ENCODE measurements at places on chromosomes 7 and 10.

DNA sequence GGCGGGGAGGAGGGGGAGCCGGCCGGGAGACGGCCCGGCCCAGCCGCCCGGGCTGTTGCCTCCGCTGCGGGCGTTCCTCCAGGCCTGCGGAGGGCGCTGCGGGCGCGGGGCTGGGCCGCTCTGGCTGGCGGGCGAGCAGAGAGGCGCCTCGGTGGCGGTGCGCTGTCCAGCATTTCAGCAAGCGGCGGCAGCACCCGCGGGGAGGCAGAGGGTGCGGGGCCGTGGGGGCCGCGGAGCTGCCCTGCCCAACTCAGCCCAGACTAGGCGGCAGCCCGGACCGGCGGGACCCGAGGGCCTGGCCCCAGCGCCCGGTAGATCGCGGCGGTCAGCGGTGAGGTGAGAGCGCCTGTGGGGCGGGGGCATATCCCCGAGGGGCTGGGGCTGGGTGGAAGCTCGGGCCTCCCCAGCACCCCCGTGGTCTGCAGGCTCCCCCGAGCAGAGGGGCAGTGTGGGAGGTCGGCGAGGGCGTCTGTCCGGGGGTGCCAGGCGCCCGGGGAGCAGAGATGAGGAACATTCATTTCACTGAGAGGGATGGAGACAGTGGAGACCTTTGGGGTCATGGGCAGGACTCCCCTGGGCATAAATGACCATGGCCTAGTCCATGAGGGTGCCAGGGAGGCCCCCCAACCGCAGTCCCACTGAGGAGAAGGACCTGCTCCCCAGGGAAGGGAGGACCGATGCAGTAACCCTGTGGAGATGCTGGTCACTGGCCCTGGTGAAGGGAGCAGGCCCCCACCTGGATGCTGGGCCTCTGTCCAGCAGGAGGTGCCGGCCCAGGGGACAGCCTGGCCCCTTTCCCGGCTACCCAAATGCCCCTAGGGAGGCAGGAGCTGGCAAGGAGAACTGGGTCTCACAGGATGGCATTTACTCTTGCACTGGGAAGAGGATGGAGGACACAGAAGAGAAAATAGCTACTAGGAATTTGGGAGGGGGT lies at the start of gene SRRM3:
Gene SRRM3 (plus strand): TSS at position 165 of the 934 bp plus-strand sequence. CDS start 33,171 bp downstream, outside the sequence.
- peak; percentile 56 for DNase-seq

DNA sequence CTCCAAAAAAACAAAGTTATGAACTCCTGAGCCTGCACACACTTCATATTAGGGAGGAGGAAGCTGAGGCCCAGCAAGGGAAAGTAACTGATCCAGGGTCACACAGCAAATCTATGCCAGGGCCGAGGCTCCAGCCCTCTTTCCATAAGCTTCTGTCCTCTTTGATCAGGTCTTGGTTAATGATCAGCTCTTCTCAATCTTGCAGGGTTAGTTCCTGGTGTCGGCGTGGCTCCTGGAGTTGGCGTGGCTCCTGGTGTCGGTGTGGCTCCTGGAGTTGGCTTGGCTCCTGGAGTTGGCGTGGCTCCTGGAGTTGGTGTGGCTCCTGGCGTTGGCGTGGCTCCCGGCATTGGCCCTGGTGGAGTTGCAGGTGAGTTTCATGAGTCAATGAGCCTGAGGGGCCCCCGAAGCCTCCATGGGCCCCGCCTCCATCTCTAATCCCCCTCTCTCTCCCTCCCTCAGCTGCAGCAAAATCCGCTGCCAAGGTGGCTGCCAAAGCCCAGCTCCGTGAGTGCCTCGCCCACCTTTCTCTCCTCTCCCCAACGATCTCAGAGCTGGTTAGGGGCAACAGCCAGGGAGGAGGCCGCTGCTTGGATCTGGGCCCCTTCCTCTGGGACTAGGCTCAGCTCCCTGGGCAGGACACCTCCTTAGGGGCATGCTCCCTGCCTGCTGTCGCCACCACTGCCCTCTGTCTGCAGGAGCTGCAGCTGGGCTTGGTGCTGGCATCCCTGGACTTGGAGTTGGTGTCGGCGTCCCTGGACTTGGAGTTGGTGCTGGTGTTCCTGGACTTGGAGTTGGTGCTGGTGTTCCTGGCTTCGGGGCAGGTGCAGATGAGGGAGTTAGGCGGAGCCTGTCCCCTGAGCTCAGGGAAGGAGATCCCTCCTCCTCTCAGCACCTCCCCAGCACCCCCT lies 23.7 kb upstream of the LIMK1 start:
- DNase-seq, result no peak

- no peak for DNase-seq
Observed at GRCh38 chr10:103542764-103543616, 49.5 kb downstream of the NEURL1 start.

- no peak for DNase-seq
Observed at GRCh38 chr7:95330204-95330960, 6.0 kb upstream of the PON1 start.

GRCh38 chr10:50551894-50552293 lies 71.9 kb downstream of the SGMS1 start:
- no peak for DNase-seq

- no peak for DNase-seq
Observed at GRCh38 chr7:141201145-141201885, 127.5 kb downstream of the TMEM178B start.

DNA sequence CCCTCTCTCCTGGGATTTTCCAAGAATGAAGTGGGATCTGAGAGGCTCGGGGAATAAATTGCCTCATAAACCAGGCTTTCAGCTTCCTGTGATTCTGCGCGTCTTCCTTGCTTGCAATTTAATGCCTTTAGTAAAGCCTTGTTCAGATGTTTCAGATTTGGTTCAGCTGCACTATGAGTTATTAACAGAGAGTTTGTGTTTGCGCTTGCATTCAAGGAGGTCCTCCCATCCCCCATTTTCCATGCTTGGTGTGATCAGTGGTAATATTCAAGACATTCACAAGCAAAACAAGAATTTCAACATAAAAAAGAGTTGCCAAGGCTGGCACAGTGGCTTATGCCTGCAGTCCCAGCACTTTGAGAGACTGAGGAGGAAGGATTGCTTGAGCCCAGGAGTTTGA lies 1068.9 kb downstream of the TYW1 start:
- no peak for DNase-seq

- no peak for DNase-seq
Observed at GRCh38 chr7:133572843-133573242, 320.0 kb downstream of the EXOC4 start.

- no peak for DNase-seq
Observed at GRCh38 chr7:128361411-128362379, at the start of gene PRRT4. PRRT4 (minus strand) TSS chr7:128361690.

DNA sequence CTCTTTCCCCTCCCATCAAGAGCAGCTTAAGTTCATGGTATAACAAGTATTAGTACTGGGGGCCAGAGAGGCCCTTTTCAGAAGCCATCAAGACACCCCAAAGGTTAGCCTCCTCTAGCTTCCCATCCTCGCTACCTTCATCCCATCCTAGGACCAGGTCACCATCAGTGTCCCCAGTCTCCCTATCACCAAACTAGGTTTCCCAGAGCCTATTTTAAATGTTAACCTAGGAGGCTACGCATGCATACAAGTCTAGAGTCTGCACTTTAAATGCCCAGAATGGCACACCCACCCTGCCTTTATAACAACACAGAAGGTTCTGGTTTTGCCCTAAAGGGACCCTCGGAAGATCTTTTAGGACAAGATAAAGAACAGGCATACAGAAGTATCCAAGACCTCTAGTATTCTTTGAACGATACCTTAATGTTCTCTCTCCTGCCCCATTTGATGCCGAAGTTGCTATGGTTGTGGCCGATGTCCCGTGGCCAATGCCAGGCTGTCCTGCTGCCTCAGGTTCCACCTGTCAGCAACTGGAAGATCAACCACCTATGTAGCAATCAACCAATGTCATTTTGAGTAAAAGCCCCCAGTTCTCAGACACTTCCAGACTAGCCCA lies 2.2 kb downstream of the GPRIN2 start:
- DNase-seq, result no peak

DNA sequence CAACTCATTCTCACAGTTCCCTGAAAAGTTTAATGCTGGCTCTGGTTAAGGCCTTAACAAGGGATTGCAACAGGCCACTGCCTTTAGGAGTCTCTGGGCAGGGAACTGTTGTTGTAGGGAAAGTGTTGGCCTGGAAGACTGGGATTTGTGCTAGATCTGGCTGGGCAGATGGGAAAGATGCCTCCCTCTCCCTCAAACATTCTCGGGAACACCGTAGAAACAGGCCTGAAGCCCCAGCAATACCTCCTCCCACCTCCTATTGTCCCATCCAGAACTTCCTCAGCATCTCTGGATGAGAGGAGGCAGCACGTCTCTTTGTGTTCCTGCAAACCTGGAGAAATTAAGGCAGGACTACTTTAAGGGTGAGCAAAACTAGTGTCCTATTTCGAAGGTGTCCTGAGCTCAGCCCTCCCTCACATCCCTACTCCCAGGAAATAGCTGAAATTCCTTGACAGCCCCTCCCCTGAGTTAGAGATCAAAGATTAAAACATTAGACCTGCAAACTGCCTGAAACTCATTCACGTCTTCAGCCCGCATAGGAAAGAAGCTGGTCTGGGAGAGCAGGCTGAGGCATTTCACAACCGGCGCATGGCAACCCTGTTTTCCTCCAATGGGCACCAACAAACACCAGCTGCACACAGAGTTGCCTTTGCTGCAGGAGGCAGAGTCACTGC lies 10.9 kb upstream of the MAP3K8 start:
- no peak for DNase-seq

GRCh38 chr7:95927756-95928155 lies 155.4 kb downstream of the DYNC1I1 start:
- no peak for DNase-seq

- no peak for DNase-seq
Observed at GRCh38 chr10:127398971-127399365, 150.1 kb upstream of the NPS start.

- DNase-seq, result no peak
Observed at GRCh38 chr10:84563868-84564267, 235.5 kb downstream of the CCSER2 start.

- DNase-seq, result no peak
Observed at GRCh38 chr10:124271676-124272075, 147.0 kb downstream of the OAT start.

GRCh38 chr7:20595971-20596370 lies 19.5 kb upstream of the ABCB5 start:
- DNase-seq, result no peak

DNA sequence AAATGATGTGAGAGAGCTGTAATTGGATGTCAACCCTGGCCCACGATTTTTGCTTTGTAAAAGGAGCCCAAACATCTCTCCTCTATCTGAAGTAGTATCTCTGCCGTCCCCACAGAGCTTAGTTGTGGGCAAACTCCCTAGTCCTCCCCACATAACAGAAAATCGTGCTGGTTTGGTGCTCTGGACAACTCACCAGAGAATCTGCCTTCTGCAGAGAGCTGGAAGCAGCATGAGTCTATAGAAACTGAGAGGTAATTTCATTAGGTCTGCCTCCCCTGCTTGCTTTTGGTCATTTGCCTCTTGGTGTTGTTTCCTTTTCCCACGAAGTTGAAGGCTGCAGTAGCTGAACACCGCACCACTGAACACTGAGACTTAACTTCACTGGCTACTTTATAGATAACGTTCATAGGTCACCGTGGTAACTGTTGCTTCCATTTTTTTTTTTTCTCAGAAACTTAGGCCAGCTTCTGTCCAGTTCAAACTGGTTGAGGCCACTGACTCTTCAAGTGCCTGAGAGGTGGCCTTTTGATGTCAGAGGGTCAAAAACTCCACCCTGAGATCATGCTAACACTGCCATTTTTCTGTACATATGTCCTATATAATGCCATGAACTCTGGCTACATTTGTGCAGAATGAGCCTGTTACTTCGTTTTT lies 3.3 kb upstream of the CDCA7L start:
- DNase-seq, result no peak

DNA sequence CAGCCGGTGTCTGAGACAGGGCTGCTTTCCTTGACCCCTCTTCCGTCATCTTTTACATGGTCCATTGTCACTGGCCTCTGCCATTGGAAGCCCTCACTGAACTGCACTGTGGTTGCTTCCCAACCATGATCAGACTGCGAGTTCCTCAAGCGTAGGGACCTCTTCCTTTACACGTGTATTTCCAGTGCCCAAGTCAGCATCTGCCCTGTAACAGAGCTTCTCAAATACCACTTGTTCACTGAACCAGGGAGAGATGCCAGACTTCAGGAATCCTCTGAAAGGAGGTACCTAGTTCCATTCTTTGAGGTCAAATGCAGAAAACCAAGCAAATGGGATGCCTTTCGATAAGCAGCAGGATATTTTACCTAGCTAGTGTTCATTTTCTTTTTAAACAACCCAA lies 145.1 kb downstream of the NRP1 start:
- DNase-seq, result no peak

GRCh38 chr7:111392294-111392693 lies 170.0 kb downstream of the IMMP2L start:
- DNase-seq, result no peak

- DNase-seq, result no peak
Observed at GRCh38 chr7:22675421-22675820, 51.6 kb upstream of the IL6 start.

DNA sequence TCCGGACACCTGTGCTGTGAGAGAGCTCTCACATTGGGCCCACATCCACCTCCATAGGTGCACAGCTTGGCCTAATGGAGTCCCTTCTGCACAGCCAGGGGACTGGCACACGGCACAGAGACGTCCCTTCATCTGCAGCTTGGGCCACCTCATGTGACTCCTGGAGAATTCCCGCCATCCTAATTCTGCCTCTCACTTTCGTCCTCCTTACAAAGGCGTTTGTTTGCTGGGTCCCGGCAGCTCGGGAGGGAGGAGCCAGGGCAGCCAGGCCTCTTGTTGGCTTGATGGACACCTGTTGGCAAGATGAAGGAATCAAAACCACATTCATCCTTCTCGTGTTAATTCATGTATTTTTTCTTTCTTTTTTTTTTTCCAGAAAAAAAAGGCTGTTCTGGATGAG lies 30.7 kb upstream of the TTYH3 start:
- no peak for DNase-seq

DNA sequence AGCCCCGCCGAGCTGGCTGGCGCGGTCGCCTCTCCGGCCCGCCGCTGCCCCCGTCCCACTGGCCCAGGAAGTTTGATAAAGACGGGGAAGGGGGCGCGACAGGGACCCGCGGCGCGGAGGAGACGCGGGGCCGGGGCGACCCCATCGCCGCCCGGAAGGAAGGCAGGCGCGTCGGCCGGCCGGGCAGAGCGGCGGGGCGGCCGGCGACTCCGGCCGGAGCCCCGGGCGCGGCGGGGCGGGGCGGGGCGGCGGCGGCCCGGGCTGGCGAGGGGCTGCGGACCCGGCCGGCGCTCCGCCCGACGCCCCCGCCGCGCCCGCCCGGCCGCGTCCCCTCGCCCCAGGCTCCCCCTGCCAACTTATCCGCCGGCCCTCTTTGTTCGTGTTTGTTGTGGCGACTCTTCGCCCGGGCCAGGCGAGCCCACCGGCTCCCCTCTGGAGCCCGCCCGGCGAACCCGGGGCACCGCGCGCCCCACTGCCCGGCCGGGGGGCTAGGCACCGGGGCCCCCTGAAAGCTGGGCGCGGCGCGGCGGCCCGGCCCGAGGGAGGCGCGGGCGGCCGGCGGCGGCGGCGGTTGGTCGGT lies 571 bp downstream of the KDM7A start:
- DNase-seq, result no peak

DNA sequence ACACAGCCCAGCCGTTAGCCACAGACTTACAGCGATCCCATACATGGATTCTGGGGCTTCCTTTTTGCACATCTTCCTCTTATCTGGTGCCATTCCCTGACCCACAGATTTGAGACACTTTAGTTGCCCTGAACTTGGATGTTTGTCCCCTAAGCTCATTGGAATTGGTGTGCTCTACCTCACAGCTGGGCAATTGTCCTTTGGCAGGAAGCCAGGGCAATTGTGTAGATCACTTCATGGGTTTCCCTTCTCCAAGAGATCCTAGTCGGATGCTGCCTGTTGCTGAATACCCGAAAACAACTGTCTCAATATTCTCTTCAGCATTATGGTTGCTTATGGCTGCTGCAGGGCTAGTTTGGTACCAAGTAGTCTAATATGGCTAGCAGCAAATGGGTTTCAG lies 470.7 kb upstream of the MKI67 start:
- no peak for DNase-seq

All from stimulated activated CD8-positive, alpha-beta memory T cell treated with anti-CD3 and anti-CD28 coated beads, Interleukin-2, amount 100 ng/mL, for 1 hour (primary cell).